ENCODE measurements at places on chromosomes 2 and 18. TPM values are rescaled to one million over a fixed set of nuclear protein-coding genes. Genes with fewer than 3 reads are reported as not detected.

PPIG gene
- 53.2 TPM for total RNA-seq

GRCh38 chr2:22037274-22037673 is 913.5 kb downstream of the TDRD15 start:
- DNase-seq = no peak

GRCh38 chr2:30939364-30939763 is 132.1 kb upstream of the CAPN13 start:
- no peak for DNase-seq

VIL1 gene
- total RNA-seq = 64.6 TPM

PPIL3 gene
- 47.2 TPM for total RNA-seq

- DNase-seq = no peak
Measured at GRCh38 chr18:3079653-3080052, 66.7 kb upstream of the LPIN2 start.

DNA sequence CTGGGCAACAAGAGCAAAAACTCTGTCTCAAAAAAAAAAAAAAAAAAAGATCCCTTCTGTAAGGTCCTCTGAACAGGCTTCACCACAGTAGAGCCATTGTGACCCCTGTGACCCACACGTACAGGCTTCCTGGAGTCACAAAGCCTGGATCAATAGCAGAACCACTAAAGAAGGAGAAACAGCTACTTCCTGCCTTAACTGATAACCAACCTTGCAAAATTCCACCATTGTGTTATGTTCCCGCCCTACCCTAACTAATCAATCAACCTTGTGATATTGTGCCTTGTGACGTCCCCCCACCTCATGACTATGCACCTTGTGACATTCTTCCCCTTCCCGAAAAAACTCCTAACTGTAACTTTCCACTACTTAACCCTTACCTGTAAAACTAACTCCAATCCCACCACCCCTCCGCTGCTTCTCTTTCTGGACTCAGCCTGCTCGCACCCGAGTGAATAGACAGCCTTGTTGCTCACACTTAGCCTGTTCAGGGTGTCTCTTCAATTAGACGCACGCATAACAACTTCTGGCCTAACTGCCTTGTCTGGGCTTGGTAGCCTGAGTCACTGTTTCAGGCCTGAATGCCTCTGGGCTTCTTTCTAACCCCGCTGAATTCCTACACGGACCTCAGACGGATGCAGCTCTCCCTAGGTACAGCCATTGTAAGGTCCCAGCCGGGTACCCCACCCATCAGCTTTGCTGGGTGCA is 13.9 kb downstream of the SCYGR8 start:
- DNase-seq = no peak

ELOA2 gene
- not detected for total RNA-seq

DNA sequence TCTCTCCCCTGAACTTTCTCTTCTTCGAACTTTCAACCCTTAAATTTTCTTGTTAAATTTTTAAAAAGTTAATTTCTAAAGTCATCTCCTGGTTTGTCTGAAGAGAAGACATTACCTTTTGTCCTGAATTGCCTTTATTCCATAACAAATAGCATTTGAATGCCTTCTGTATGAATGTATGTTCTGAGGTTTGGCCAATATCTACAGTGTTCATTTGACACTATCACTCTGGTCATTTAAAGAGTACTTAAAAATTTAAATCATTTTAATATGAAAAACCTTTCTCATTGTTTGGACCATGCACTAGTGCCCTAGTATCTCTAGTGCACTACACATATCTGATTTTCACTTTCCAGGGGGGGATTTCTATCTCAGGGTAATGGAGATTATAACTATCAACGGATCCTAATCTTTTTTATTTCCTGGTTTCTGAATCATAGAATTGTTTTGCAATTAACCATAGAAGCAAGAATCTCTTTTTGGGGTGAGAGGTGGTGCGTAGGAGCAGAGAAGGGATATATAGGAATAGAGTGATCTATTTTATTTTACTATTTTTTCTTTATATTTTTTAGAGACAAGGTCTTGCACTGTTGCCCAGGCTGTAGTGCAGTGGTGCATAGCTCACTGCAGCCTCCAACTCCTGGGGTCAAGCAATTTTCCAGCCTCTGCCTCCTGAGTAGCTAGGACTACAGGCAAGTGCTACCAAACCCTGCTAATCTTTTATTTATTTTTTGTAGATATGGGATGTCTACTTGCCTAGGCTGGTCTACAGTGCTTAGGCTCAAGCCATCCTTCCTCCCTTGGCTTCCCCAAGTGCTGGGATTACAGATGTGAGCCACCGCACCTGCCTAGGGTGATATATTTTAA is 25.5 kb downstream of the TANC1 start:
- no peak for DNase-seq

DNA sequence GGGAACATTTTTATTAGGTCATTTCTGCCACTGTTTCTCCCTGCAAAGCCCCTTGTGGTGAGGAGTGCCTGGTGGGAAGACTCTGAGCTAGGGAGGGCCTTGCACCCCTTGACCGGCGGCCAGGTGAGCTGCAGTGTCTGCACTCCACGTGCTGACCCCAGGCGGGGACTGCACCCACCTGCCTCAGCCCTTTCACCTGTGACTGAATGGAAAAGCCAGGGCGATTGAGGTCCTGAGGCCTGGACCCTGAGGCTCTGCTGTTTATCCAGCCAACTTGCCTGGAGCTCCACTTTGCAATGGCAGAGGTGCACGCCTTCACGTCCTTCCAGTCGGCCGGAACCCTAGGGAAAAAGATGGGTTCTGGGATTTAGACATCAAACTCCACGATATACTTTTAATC is 53.1 kb downstream of the TMEM18 start:
- peak; percentile 59 for DNase-seq

DNA sequence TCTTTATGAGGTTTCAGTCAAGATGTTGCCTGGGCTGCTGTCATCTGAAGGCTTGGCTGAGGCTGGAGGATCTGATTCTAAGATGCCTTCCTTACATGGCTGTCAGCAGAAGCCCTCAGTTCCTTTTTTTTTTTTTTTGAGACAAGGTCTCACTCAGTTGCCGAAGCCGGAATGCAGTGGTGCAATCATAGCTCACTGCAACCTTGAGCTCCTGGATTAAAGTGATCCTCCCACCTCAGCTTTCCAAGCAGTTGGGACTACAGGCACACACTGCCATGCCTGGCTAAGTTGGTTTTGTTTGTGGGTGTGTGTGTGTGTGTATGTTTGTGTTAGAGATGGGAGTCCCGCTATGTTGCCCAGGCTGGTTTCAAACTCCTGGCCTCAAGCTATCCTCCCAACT is 13.1 kb upstream of the SLC35F5 start:
- DNase-seq = no peak

- no peak for DNase-seq
Measured at GRCh38 chr2:19337202-19337601, 21.2 kb downstream of the OSR1 start.

RBBP8 gene
- total RNA-seq = 26.7 TPM

DNA sequence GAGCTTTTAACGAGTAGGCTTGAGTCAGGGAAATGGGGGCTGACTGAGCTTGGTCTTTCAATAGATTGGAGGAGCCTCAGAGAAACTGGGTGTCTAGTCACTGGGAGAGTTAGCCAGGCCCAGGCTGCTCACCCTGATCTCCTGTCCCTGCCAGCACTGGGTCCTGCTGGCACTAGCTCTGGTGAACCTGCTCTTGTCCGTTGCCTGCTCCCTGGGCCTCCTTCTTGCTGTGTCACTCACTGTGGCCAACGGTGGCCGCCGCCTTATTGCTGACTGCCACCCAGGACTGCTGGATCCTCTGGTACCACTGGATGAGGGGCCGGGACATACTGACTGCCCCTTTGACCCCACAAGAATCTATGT is 720 bp downstream of the KRTCAP3 start:
- DNase-seq = no peak

DNA sequence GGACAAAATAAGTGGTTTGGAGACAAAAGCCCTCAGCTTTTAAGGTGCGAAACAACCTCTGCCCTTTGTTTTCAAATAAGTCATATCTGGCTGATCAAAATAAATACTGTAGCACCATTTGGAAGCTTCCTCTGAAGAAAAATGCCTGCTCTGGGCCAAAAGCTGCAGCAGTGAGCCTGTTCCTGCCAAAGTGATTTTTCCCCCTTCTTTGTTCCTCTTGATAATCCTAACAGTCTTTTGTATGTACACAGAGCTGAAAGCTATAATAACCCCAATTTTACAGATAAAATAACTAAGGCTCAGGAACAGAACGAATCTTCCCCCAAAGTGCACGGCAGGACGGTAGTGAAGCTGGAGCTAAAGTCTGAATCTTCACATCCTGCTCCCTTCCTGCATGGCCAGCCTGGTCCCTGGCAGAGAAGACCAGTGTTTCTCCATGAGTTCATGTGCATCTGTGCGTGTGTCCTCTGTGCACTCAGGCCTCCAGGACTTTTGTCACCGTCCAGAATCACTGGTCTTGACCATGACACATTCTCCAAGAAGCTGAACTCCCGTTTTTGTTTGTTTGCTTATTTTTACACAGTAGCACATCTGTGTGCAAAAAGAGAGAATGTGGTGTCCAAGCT is 2114.1 kb upstream of the PIK3C3 start:
- no peak for DNase-seq

GRCh38 chr2:210611466-210611865 is 55.1 kb downstream of the CPS1 start:
- no peak for DNase-seq

C1QL2 gene
- total RNA-seq = 1.8 TPM

DNA sequence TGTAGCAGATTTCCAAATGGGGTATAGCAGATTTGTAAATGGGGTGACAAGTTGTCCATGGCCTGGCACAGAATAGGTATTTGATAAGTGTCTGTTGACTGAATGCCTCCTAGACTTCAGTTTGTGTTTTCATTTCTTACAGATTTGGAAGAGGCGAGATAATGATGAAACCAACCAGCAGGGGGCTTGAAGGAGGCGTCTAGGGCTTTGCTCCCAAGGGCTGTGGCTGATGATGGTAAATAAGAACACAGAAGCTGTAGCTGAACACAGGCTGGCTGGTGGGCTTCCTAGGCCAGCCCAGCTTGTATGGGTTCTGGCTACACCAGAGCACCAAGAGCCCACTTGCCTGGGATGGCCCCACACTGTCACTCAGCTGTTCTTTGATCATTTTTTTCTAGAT is 19.4 kb downstream of the SFTPB start:
- DNase-seq = no peak

EVX2 gene
- total RNA-seq = 0.10 TPM

PSME4 gene
- 59.0 TPM for total RNA-seq

TFPI gene
- total RNA-seq = 9.6 TPM

- no peak for DNase-seq
Measured at GRCh38 chr2:141630407-141630930, 500.3 kb downstream of the LRP1B start.

CERKL gene
- 2.9 TPM for total RNA-seq

HOXD8 gene
- total RNA-seq = 2.8 TPM

DNA sequence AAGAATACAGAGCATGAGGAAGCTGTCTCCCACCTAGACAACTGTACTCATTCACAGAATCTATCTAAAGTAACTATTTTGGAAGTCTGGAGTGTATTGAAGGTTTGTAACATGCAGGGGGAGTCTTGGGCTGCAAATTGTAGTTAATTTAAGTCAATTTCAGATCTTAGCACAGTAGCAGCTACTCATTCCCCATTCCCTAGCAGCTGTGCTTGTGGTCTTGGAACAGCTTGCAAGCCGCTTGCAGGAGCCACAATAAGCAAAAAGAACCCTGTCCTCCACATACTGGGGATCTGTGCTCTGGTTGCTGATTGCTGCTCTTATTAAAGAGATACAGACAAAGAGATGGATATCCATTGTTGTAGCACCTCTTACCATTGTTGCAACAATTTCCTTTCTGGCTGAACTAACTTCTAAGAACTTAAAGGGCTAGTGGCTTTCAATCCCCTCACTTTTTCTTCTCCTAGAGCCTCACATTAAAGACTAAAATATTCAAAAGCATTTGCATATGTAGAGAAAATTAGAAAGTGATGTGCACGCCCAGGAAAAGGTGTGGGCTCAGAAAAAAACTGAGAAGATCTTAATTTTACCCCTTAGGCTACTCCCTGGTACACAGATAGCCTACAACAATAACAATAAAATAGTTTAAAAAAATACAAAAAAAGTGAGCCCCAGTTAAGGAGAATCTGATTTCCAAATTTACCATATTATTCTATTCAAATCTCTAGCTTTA is 1775.1 kb upstream of the PIK3C3 start:
- no peak for DNase-seq

- no peak for DNase-seq
Measured at GRCh38 chr2:162538967-162539366, 195.0 kb downstream of the GCA start.

DNA sequence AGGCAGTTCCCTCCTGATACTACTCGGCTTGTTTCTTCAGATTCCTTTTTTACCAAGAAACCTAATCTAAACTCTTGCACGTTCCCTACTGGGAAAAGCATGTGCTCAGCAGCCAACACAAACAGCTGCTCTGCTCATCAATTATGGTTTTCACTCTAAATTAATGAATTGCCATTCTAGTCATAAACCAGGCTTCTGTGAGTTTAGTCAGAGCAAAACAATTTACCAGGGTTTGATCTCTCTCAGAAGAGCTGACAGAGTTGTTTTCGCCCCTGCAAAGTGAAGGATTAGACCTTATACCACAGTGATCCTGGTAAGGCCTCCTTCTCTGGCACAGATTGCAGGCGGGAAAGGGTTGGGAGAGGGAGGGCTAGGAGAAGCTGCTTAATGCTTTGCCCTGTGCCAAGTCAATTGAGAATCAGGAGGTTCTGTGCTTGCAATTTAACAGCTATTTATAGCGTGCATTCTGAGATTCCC is 57.2 kb downstream of the REEP1 start:
- peak; percentile 20 for DNase-seq

GRCh38 chr2:8224347-8225190 is 457.3 kb upstream of the ID2 start:
- no peak for DNase-seq

DNA sequence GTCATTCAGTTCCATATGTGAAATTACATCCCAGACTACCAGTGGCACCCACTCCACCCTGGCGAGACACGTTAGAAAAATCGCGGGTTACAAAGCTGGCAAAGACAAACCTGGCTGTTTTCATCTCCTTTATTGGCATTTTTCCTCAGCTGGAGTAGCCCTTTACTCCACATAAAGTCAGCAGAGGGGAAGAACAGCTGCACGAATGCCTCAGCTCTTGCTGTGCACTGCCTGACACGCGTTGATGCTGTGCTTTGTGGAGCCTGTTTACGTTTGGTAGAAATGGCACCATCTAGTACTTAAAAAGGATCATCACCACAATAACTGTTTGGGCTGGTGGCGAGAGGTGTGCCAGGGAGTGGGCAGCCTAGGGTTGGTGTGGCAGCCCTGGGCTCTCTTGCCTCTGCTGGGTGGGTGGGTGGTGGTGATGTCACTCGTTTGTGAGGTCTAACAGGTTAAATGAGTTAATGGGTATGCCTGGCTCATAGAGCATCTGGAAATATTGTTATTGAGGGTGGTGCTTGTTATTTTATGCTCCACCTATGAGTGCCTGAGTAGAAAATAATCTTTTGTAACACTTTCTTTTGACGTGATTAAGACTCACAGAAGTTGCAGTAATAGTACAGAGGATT is 16.4 kb downstream of the FARP2 start:
- DNase-seq = no peak

CCL20 gene
- 3.2 TPM for total RNA-seq

DNA sequence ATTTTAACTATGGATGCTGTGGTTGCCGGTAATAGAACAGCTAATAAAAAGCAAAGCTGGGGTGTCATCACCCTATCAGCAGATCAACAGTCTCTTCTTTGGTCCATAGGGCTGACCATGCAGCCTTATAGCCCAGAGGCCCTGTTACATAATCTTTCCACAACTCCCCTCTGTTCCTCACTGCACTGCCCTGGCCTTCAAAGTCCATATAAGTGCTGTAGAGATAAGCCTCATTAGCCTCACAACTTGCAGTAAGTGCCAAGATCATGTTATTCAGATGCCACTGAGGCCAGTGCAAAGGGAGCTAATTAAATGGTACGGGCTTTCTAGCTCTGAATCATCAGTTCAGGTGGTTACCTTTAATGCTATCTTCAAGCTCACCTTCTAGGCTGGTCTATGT is 89.7 kb upstream of the CXCR4 start:
- no peak for DNase-seq

TM4SF20 gene
- total RNA-seq = 6.9 TPM

FBXO48 gene
- total RNA-seq = 2.0 TPM

Data from type B pancreatic cell (in vitro differentiated cells).